ENCODE measurements at places on chromosomes 13 and 19. TPM values are rescaled to one million over a fixed set of nuclear protein-coding genes. Genes with fewer than 3 reads are reported as not detected.

GRCh38 chr13:97256343-97256783 is 34.2 kb downstream of the MBNL2 start:
- no peaks in the 10 kb centered on the region for H3K36me3 ChIP-seq
- peaks cover 89% of the 10 kb centered on the region for H3K4me1 ChIP-seq
- H3K27ac ChIP-seq, result peak overlapping the region; percentile 74
- DNase-seq, result no peak

DNA sequence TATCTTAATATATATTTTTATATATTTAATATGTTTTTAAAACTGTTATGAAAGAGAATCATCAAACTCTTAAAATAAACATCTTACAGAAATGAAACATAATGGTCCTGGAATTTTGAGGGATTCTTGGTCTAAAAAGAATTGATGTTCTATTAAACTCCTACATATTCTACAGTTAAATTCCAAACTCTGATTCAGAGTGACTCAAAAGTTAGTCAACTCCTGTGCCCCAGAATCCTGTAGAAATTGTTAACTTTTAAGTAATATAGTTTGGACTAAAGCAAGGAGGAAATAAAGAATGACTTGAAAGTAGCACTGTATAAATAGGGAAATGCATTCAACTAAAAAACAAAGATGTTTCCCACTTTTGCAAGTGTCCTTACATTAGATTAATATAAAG is 47.7 kb downstream of the FNDC3A start:
- H3K4me3 ChIP-seq, result no peak overlapping the region
- no peak overlapping the region for H3K27ac ChIP-seq
- DNase-seq, result no peak
- no peaks in the 10 kb centered on the region for H3K27me3 ChIP-seq

DNA sequence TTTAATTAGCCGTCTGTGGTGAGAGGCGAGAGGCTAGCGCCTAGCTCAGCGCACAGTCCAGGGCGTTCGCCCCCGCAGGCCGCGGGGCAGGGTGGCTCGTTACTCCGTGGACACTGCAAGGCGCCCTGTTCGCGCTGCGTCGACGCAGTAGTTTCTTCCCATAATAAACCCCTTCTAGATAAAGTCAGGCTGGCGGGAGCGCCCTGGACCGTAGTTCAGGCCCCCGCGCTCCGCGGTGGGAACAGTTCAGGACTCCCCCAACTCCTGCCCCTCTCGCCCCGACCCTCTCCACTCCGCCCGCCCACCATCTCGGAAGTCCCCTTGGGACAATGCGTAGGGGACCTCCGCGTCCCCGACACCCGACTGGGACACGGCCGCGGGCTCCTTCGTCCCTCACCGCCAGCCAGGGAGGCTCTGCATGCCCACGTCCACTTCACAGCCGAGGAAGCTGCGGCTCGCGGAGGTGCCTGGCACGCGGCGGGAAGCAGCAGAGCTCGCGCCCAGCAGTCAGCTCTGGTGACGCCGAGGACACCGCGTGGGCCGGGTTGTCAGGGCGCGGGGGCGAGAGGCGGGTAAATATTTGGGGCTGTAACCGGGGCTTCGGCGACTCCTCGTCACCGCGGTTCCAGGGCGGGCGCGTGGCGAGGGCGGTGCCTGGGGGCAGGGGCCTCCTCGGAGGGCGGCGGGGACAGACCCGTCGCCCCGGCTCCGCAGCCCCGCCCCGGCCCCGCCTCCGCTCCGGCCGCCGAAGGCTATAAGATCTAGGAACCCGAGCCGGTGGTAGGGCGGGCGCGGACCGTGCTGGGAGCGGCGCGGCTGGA is at the start of gene RGCC:
Gene RGCC (plus strand): TSS at position 783 of the 821 bp plus-strand sequence. CDS start 158 bp downstream, outside the sequence.
- H3K4me3 ChIP-seq, result peak within 1 kb of the TSS; percentile 68
- peaks cover 37% of the 10 kb centered on the region for H3K36me3 ChIP-seq
- H3K27ac ChIP-seq, result peak within 1 kb of the TSS; percentile 92
- H3K27me3 ChIP-seq, result no peaks in the 10 kb centered on the region
- peaks cover 5% of the 10 kb centered on the region for H3K4me1 ChIP-seq

DNA sequence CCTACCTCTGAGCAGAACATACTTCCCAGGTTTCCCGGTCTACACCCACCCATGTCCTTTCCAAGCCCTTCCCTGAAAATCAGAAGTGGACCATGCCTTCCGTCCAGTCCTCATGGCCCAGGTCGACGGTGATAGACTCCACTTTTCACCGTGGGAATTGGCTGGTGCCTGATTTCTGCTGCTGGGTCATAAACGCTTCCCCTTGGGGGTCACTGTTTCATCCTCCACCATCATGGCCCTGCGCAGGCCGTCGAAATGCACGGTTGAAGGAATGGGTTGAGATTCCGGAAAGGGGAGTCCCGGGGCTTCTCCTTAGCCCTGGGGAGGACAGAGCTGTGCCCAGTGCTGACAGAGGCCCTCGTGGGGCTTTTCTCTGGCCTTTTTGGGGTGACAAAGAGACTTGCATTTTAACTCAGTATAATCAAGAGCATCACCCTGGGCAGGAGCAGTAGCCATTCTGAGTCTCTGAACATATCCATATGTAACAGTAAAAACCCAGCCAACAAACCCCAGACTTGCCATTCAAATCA is 75.5 kb downstream of the SOX1 start:
- no peak overlapping the region for H3K4me3 ChIP-seq
- DNase-seq, result no peak
- H3K27ac ChIP-seq, result no peak overlapping the region
- no peaks in the 10 kb centered on the region for H3K4me1 ChIP-seq
- H3K27me3 ChIP-seq, result no peaks in the 10 kb centered on the region

DNA sequence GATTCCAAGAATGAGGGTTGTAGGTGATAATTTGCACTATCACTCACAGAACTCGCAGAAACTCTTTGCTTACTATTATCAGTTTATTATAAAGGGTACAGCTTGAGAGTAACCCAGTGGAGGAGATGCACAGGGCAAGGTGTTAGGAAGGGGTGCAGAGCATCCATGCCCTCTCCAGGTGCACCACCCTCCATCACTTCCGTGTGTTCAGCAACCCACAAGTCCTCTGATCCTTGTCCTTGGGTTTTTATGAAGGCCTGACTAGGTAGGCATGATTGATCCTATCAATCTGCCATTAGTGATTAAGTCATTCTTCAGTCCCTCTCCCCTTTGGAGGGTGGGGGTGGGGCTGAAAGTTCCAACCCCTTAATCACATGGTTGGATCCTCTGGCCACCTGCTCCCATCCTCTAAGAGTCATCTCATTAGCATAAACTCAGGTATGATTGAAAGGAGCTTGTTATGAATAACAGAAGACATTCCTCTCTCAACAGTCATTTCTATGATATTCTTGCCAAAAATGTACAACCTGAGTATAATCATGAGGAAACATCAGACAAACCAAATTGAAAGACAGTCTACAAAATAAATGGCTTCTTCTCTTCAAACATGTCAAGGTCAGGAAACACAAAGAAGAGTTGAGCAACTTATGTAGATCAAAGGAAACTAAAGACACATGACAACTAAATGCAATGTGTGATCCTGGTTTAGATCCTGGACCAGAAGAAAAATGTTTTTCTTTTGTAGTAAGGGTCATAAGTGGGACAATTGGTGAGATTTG is 225.4 kb downstream of the PCCA start:
- H3K4me3 ChIP-seq, result no peak overlapping the region
- H3K36me3 ChIP-seq, result peaks cover 65% of the 10 kb centered on the region
- H3K27me3 ChIP-seq, result no peaks in the 10 kb centered on the region
- no peaks in the 10 kb centered on the region for H3K4me1 ChIP-seq
- no peak for DNase-seq

- no peak overlapping the region for H3K27ac ChIP-seq
- H3K36me3 ChIP-seq, result no peaks in the 10 kb centered on the region
- H3K4me3 ChIP-seq, result no peak overlapping the region
- no peaks in the 10 kb centered on the region for H3K27me3 ChIP-seq
Observed at GRCh38 chr13:29936051-29936813, 85.8 kb upstream of the UBL3 start.

The TRPM4 gene
- 22.4 TPM for total RNA-seq

The KLHL1 gene
- total RNA-seq, result not detected

The INSL3 gene
- total RNA-seq, result not detected

The CEACAM1 gene
- total RNA-seq, result not detected

The C19orf73 gene
- not detected for total RNA-seq

The KCNRG gene
- 2.4 TPM for total RNA-seq

The ITGBL1 gene
- 72.8 TPM for total RNA-seq
